ENCODE measurements at places on chromosomes 6 and 20.

DNA sequence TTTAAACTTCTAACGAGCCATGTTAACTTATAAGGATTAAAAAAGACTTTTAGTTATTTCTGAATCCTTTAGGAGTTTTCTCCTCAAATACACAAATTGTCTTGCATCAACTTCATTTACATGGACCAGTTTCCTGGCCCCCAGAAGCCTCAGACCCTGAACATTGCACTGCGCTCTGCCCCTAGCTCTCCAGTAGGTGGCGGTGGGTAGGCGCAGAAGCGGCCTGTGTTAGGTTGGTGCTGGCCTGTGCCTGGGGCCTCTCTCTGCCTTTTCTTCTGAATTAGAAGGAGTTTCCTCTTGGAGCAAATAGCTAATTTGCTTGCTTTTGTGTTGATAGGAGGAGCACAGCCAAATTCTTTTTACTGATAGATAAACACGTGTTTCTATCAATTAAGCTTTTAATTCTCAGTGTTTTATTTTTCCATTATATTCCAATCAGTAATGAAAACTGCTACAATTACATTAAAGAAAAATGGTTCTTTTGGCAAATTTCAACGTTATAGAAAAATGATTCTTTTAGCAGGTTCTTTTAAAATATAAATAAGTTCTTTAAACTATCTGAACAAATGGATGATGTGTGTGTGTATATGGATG, 44.4 kb downstream of the DTD1 start:
- DNase-seq = no peak

- no peak for DNase-seq
Observed at GRCh38 chr20:15375836-15376235, 1038.4 kb upstream of the FLRT3 start.

DNA sequence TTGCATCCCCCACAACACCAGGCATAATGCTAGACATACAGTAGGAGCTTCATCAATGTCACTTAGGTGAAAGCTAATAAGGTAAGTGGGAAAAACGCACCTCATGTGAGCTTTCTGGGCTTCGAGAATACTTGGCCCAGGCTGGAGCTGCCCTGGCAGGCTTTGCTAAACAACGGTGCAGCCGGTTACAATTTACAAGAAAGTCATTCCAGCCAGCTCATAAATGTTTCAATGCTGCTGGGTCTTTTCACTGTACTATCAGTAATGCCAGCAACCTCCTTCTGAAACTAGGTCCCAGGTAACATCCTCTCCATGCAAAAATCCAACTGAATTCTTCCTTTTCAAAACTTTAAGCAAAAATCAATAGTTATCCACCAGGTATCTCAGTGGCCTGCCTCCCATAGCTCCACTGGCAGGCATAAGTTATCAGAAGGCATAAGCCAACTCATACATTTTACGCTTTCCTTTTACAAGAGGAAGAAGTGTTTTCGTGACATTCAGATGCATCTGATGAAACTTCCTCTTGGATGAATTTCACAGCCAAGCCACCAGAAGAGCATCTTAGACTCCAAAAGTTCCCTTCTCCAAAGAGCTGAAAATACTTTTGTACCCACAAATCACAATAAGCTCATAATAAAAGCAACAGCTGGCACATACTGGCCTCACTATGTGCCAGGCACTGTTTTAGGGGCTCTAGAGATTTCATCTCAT, 56.3 kb downstream of the RTN4IP1 start:
- DNase-seq = no peak

DNA sequence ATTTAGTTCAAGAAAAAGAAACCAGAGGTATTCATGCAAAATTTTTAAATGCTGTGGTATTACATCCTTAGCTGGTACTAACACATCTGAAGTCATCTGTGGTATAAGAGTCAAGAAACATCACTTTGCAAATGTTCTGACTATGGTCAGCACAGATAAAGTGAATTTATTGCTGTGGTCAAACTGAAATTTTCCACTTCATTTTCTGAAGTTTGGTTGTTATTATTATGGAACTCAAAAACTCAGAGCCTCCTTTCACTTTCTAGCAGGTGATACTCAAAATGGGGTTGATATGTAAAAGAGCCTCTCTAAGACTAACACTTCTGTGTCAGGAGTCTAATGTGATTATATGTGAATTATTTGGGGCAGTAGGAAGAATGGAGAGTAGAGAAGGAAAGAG, 257.8 kb downstream of the RNGTT start:
- DNase-seq = no peak

GRCh38 chr6:38057994-38058393, 238.5 kb downstream of the ZFAND3 start:
- DNase-seq = no peak

DNA sequence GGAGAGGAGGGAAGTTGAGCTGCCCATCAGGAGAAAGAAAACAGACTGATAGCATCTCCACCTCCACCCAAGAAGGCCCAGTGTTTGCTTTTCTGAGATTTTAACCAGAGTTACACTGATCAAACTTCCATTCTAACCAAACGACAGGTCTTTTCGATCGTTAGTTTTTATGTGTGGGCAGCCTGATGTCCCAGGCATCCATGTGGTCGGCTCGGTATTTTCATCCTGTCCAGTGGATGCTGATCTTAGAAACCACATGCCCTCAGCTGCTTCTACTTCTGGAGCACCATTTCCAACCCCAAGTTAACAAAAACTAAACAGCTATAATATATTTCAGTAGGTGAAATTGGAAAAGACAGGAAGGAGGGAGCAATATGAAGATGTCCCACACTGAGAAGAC, 536.8 kb upstream of the JAG1 start:
- DNase-seq = no peak

DNA sequence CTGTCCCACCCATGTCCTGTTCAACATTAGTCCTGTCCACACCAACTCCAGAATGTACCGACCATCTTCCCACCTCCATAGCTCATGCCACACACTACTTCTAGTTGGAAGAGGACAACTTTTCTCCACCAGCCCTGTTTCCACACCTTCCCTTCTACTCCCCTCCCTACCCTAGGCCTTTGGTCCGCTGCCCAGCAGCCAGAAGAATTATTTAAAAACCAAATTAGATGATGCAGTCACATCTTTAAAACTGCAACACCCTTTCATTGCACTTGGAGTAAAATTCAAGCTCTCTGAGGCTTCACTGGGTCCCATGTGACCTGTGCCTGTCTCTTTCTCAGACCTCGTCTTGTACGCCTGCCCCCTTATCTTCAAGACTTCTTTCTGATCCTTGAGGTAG, 53.8 kb downstream of the BANF2 start:
- no peak for DNase-seq

GRCh38 chr6:156102129-156102528, 646.5 kb upstream of the NOX3 start:
- no peak for DNase-seq

- DNase-seq = no peak
Observed at GRCh38 chr6:8888468-8888867, 453.1 kb upstream of the SLC35B3 start.

DNA sequence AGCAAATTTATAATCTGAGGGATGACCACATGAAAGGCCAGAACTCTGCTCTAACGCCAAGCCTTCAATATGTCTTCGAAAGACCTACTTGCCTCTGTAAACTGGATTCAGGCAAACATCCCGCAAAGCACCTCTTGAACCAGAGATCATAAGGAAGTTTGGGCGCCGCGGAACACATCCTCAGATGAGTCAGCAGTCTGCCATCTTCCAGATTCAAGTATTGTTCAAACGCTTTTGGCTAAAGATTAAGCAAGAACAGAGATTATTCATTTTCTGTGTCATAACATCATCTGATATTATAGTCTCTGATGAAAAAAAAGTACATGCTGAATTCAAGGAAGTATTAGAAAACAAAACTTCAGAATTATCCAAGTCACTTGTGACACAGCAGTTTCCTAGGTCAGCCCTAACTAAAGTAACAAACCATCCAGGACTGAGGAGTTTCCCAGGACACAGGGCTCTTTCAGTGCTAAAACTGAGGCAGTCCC, 20.8 kb downstream of the TBC1D7 start:
- DNase-seq = no peak

GRCh38 chr6:37745748-37746147, 48.1 kb upstream of the MDGA1 start:
- no peak for DNase-seq

- no peak for DNase-seq
Observed at GRCh38 chr6:16196260-16196983, 42.0 kb upstream of the GMPR start.

DNA sequence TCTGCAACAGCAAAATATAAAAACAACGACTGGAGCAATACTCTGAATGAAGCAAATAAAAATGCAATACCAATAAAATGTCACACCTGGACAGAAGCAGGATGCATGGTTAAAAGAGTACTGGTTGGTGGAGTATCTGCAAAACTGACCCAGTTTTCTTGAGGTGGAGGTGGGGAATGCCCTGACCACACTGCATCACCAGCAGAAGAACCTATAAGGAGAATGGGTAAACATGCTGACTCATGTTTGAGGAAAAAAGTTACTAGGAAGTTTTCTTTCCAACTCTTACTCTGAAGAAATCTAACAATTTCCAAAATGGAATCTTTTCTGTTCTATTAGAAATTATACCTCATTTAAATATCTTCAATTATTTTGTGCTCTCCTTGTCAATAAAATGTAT, 43.6 kb downstream of the REPS1 start:
- no peak for DNase-seq

DNA sequence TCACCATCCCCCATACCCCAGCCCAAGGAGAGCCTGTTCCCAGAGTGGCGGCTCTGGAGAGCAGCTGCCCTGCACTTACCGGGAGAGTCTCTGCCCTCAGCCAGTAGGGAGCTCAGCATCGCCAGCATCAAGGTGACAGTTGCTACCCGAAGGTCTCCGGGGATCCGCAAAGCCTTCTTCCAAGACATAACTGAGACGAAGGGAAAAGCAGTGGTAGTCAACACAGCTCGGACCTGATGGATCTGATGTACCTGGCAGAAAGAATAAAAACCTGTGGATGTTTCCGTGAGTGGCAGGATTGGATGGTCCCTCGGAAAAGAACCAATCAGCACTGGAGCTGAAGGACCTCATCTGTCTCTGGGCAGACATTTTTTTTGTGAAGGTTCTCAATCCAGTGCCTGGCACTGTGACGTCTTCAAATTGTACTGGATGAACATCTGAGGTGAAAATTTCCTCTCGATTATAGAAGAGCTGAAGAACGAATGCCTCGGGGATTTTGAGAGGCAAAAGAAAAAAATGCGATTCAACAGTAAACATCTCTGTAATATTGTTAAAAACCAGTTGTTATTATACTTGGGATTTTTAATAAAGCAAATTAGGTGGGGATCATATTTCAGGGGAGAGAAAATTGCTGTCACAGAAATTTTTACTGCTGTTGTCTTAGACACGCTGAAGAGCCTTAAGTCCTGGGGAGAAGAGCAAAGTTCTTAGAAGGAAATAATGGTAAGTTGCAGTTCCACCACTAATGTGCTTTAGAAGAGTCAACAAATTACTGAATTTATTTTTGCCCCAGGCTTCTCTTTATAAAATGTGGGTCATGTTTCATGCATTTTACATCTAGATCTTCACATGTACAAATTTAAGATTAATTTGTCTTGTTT, at the start of gene HLA-DQB1:
Gene HLA-DQB1, minus strand, starts transcription at position 238 of the 881 bp plus-strand sequence. Its CDS starts 50 bp downstream, at position 188.
- DNase-seq = no peak

GRCh38 chr6:147560670-147561069, 52.2 kb downstream of the SAMD5 start:
- DNase-seq = no peak

GRCh38 chr20:43537921-43538877, 20.6 kb upstream of the SGK2 start:
- peak; percentile 78 for DNase-seq

- no peak for DNase-seq
Observed at GRCh38 chr6:77834591-77834996, 181.8 kb downstream of the MEI4 start.

DNA sequence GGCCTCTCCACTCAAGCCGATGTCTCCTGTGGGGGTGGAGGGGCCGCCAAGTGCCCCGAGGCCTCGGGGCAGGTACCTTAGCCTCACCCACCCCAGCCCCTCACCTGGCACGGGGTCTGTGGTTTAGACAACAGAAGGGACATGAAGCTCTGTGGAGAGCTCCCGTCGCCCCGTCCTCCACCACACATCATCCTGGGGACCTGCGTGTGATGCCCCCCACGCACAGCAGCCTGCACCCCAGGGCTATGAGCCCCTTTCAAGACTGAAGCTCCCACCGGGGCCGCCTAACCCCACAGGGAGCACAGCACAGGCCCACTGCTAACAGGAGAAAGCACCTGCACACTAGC, 8.2 kb downstream of the KCNQ2 start:
- no peak for DNase-seq

DNA sequence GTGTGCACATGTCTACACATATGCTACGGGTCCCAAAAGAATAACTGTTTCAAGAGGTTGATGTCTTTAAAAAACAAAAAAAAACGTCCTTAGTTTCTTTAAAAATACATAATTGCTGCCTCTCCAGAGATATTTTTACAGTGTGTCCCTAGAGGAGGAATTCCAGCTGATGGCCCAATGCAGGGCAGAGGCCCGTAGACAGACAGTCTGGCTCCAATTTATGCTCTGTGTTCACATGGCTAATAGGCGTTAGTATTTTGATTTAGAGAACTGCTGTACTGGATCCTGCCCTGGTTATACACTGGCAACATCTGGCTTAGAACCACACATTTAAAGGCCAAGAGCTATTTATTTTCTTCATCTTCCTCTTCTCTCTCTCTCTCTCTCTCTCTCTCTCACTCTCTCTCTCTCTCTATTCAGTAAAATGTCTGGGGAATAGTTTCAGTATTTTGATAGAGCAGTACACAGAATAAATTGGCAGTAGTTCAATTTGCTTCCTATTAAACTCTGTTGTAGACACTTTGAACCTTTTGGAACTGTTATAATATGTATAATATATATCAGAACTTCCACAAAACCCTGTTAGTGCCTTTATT, 260.6 kb downstream of the EYA4 start:
- DNase-seq = no peak

DNA sequence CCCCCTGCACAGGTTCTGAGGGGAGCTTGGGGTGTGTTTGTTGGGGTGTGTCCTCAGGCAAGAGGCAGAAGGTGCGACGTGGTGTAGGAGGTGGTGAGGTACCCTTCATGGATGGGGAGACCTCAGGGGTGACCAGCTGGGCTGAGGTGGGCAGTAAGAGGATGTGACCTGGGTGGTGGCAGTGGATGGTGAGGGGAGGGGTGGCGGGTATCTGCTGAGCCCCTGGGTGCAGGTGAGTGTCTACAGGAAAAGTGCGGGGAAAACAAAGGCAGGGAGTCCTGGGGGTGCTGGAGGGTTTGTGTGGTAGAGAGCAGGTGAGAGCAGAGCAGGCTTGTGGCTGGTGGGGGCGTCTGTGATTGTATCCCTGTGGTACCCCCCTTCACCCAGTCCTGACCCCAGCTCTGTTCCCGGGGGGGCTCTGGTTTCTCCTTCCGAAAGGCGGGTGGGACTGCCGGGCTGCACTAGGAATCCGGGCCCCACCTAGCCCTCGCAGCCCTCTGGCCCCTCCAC, 631 bp downstream of the RAET1L start:
- no peak for DNase-seq

All from omental fat pad (tissue), 4 donors.